ENCODE measurements at places on chromosomes 2 and 18.

GRCh38 chr2:19623488-19623887 is 265.1 kb upstream of the OSR1 start:
- no peak for DNase-seq

DNA sequence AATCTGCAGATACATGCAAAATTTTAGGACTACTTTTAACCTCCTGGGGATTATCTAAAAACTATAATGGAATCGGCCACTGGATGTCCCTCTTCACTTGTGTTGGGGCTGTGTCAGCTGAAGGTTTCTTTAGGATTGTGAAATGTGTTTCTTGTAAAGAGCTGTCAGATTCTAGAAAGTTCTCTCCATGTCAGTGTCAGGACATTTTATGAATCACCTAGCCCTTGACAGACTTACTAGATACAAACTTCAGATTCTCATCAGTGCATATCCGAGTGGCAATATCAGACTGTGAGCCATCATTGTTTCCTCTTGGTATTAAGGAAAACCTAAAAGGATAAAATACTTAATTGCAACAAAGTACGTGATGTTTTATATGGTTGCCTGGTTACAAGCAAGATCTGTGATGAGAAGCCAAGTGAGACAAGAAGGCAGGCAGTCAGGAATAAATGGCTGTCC is 107.3 kb downstream of the CPS1 start:
- peak; percentile 30 for DNase-seq

DNA sequence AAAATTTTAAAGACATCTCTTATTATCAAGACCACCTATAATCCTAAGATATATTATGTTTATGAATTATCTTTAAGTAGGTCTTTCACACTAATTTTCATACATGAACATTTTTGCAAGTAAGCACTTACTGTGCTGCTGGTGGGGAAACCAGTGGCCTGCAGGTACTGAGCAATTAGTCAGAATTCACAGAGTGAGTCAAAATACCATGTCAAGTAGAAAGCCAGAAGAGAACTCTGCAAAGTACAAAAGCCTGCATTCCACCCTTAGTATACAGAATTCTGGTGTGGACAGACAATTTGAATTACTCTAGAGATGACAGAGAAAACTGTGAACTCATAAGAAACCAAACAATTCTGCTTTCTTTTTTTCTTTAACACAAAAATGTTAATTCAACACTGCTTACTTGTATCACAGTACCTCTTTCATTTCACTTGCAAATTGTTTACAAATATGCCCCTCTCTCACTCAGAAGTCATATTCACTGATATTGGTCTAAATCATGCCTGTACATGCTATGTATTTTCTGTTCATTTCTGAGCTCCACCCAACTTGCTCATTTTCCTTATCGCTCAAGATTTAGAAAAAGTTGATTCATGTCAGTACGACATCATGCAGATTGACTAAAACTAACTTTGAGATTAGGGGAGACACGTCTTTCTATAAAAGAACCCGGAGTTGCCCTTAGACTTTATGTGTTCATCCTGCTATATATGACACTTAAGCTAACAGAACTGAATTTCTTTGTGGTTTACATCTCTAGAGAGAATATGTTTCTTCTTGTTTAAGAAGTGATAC is 182.9 kb downstream of the IKZF2 start:
- no peak for DNase-seq

DNA sequence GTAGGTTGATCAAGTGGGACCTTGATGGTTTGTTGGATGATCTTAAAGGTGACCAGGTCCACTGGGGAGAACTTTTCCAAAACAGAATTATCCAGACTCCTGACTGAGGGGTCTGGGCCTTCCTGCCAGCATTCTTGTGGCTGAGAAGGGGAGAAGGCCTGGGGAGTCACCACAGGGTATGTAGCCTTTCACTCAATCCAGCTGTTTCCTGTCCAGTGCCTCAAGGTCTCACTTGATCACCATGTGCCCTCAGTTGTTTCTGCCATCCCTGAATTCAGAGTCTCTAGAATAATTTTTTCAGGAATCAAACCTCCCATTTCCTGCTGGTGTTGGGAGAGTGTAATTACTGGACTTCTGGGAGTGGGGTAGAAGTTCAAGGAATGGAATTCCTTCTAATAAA is 54.4 kb upstream of the TANC1 start:
- no peak for DNase-seq

DNA sequence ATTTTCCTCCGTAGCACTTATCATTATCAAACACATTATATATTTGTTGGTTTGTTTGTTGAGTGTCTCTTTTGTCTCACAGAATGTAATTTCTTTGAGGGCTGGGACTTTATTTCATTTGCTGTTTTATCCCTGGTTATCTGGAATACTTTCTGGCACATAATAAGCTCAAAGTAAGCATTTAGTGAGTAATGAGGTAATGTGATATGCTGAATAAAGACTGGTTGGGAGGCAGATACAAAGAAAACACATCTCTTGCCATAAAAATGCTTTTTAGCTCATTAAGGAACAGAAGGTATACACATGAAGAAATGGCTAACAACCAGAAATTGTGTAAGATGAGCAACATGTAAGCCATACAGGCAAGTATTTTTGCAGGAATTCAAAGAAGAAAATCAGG is 1411.8 kb downstream of the LRP1B start:
- DNase-seq, result no peak

GRCh38 chr2:151977631-151978030 is 121.2 kb downstream of the CACNB4 start:
- DNase-seq, result no peak

DNA sequence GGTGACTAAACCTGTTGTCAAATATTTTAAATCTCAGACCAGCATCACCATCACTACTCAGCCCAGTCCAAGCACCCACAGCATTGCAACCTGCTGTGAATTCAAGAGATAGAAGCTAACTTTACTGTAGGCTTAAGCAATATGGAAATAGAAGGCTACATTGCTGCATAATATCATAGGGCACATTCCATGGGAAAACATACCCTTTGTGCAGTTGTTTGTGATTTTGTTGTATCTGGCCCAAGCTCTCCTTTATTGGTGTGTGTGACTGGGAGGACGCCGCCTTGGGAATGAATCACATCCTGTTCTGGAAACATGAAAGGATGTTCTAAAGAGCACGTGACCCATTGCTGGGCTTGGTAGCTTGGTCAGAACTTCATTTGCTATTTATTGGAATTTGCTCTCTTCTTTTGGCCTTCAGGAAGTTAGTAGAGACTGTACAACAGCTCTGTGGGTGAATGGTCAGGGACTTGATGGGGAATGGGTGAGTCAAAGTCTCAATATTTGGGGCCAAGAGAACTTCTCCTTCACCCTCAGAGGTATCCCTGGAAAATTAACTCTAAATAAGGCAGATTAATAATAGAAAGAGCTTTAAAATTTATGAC is 106.8 kb upstream of the SERPINE2 start:
- DNase-seq, result no peak

- peak; percentile 76 for DNase-seq
Measured at GRCh38 chr2:104853534-104854497, at the start of gene POU3F3. Gene POU3F3 (plus strand): TSS chr2:104854115. CDS start chr2:104855511, 1,396 bp downstream.

DNA sequence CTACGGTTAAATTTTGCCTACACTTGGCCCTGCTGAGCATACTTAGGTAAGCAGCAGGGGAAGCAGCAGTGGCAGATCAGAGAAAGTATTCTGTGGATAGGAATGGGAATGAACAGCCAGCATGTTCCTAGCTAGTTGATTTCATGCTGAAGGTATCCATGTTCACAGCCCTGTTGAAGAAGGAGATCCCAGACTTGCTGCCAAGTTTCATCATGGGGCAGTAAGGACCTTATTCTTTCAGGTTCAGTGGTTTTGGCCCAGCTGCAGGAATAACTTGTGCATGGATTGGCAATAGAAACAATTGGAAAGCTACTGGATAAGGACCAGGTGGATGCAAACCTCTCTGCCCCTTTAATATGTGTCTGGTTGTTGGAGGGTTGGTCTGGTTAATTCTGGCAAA is 98.2 kb upstream of the TMEM178A start:
- no peak for DNase-seq

- DNase-seq, result no peak
Measured at GRCh38 chr2:212414767-212415211, 123.8 kb downstream of the ERBB4 start.

- DNase-seq, result no peak
Measured at GRCh38 chr18:79136742-79137141, 67.5 kb downstream of the ATP9B start.

DNA sequence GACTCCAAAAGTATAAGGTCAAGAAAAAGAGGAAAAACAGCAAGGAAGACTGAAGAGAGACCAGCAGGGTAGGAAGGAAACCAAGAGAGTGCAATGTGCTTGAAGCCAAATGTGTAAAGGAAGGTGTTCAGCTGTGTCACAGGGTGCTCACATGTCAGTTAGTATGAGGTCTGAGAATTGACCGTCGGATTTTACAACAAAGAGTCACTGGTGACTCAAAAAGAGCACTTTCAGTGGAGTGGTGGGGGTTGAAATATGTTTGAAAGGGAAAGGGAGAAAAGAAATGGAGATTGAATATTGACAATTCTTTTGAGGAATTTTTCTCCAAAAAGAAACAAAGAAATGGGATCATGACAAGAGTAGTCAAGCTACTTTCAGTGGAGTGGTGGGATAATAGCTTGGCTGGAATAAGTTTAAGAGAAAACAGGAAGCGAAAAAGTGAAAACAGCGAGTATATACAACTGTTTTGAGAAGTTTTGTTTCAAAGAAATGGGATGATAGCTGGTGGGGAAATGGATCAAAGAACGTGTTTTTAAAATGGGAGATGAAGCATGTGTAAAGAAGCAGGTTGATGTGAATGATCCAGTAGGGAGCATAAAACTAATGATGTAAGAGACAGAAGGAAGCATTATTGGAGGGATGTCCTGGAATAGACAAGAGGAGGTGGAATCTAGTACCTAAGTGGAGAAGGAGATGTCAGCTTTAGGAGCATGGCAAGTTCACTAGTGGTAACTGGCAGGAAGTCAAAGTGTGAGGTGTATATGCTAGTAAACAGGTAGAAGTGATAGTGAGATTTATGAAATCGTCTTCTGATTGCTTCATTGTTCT is 3.6 kb upstream of the TSPYL6 start:
- DNase-seq, result no peak

DNA sequence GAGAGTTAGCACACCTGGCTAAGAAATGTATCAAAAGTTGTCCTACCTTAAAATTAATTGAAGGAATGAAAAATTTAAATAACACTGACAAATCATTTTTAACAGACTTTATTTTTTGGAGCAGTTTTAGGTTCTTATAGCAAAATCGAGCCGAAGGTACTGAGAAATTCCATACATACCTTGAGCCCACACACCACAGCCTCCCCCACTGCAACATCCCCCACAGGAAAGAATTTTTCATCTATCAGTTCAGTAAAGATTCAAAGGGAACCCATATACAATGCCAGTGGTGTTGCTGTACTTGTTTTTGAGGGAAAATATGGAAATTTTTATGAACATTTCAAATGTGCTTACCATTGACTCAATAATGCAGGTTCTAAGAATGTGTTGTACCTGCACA is 169.8 kb upstream of the HS6ST1 start:
- DNase-seq, result no peak

DNA sequence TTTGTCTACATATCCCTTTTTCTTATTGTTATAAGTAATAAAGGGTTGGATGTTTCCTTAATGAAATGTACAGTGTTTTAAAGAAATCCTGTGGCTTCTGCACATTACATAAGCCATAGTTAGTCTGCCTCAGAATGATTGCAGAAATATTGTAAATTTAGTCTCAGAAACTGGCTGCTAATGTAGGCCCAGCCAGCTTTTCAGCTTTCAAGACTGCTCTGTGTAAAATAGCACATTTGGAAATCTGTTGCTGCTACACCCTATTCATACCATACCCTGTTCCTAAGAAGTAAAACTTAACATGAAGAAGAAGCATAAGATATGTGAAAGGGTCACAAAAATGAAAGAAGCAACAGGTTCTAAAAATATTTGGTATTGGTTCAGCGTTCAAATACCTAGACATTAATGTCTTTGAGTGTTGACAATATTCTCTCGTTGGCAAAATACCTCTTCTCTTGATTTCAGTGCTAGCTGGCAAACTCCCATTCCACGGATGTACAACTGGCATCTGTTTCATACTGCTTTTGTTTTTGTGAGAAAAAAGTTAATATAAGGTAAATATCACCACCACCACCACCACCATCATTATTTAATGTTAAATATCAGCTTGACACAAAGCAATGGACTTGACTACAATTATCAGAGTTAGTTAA is 19.2 kb upstream of the NCKAP1 start:
- no peak for DNase-seq

DNA sequence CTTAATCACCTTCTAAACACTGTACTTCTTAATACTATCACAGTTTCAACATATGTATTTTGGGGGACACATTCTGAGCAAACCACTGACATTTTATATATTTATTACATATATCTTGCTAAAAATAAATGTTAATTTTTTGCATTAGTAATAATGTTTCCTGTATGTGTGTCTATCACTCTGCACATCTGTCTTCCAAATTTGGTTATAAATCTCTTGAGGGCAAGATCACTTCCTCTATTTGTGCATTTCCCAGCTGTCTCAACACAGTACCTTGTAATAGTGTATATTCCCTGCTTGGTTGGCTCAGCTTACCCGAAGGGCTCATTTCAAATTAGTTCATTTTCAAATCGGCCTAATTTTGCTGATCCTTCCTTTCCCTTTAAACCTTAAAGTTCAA is 617.1 kb upstream of the GYPC start:
- no peak for DNase-seq

- peak; percentile 53 for DNase-seq
Measured at GRCh38 chr2:37561615-37562569, 109.5 kb downstream of the CDC42EP3 start.

DNA sequence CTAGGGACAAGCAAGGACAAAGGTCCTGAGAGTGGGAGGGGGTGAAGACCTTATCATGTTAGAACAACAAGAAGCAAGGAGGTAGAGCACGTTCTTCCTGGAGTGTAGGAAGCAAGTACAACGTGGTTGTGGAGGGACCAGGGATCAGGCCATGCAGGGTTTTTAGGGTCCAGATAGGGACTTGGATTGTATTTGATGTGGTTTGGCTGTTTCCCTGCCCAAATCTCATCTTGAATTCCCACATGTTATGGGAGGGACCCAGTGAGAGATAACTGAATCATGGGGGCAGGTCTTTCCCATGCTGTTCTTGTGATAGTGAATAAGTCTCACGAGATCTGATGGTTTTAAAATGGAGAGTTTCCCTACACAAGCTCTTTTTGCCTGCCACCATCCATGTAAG is 53.2 kb downstream of the ICA1L start:
- no peak for DNase-seq

- no peak for DNase-seq
Measured at GRCh38 chr2:111975819-111976218, 77.4 kb downstream of the MERTK start.

DNA sequence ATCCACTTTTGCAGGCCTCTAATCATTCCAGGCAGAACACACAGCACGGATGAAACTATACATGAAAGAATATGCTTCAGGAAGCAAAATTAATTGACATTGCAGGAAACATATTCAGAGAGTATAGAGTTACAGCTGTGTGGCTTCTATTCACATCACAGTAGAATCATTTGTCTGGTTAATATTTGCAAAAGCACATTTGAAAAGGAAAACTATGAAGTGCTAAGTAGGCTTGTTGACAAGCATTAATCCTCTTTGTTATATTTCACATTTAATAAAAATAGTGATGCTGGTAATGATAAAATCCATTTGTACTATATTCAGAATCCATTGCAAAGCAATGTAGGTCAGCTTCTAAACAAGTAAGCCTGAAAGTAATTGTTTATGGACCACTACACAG is 32.2 kb upstream of the PIK3C3 start:
- DNase-seq, result no peak

- no peak for DNase-seq
Measured at GRCh38 chr2:287471-287885, 413 bp downstream of the ALKAL2 start.

- no peak for DNase-seq
Measured at GRCh38 chr2:122101319-122101718, 345.9 kb downstream of the TSN start.
